CD8-positive, alpha-beta memory T cell (primary cell): ENCODE measurements at places on chromosomes 6 and 20. TPM values are rescaled to one million over a fixed set of nuclear protein-coding genes. Genes with fewer than 3 reads are reported as not detected.

DNA sequence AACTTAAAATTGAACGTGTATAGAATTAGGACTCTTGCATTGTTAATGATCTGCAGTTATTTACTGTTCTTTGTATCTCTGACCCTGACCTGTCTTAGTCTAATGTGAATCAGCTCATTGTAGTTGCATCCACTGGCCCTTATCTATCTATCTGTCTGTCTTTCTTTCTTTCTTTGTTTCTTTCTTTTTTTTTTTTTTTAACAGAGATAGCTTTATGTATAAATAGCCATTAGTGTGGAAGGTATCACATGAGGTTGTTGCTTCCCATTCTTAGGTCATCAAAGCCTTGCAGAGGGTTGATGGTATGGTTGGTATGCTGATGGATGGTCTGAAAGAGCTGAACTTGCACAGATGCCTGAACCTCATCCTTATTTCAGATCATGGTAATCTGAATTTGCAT, 59.9 kb downstream of the ENPP1 start:
- no peak for DNase-seq
- H3K4me3 ChIP-seq = no peak overlapping the region
- no peaks in the 10 kb centered on the region for H3K27me3 ChIP-seq

GRCh38 chr6:1729133-1729749, 119.5 kb downstream of the FOXC1 start:
- no peaks in the 10 kb centered on the region for H3K36me3 ChIP-seq
- DNase-seq = no peak
- no peaks in the 10 kb centered on the region for H3K27me3 ChIP-seq
- no peak overlapping the region for H3K27ac ChIP-seq
- no peak overlapping the region for H3K4me3 ChIP-seq

- no peak overlapping the region for H3K4me3 ChIP-seq
- H3K4me1 ChIP-seq = peaks cover 14% of the 10 kb centered on the region
- H3K36me3 ChIP-seq = no peaks in the 10 kb centered on the region
- no peak for DNase-seq
- no peak overlapping the region for H3K27ac ChIP-seq
- H3K27me3 ChIP-seq = no peaks in the 10 kb centered on the region
Measured at GRCh38 chr20:56358070-56358469, 704 bp upstream of the FAM210B start.

DNA sequence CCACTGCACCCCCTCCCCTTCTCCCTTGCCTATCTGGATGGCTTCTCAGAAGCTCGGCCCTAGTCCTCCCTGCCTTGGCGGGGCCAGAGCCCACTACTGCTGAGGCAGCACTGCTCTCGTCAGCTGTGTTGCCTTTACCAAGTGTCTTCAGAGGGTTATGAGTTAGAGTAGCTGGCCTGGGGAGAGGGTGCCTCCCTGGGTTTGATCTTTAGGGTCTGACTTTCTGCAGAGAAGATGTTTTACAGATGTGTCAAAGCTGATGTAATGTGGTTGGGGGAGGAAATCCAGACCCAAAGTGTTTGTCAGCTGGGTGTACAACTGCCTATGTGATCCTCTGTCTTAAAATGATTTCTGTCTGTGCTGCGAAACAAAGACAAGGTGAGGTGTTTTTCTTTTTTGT, 30.4 kb upstream of the PI16 start:
- H3K27me3 ChIP-seq = no peaks in the 10 kb centered on the region
- no peak overlapping the region for H3K4me3 ChIP-seq
- DNase-seq = no peak
- H3K27ac ChIP-seq = no peak overlapping the region
- peaks cover 13% of the 10 kb centered on the region for H3K36me3 ChIP-seq
- no peaks in the 10 kb centered on the region for H3K4me1 ChIP-seq

DNA sequence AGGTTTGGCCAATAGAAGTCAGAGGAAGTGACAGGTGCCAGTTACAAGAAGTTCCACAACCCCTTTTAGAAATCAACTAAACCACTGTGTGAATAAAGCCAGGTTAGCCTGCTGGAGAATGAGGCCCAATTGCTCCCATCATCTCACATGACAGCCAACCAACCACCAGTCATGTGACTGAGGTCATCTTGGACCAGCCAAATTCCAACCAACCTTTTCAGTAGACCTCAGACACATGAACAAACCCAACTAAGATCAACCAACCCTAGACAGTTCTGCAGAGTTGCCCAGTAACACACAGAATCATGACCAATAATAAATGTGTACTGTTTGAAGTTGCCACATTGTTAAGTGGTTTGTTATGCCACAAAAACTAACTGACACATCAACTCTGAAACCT, 44.6 kb upstream of the GGTLC1 start:
- no peak overlapping the region for H3K4me3 ChIP-seq
- no peak for DNase-seq
- H3K36me3 ChIP-seq = no peaks in the 10 kb centered on the region
- H3K27me3 ChIP-seq = no peaks in the 10 kb centered on the region
- peaks cover 25% of the 10 kb centered on the region for H3K4me1 ChIP-seq

GRCh38 chr20:62818592-62819493, 2.0 kb downstream of the COL9A3 start:
- no peak overlapping the region for H3K4me3 ChIP-seq
- H3K27me3 ChIP-seq = peaks cover 22% of the 10 kb centered on the region
- DNase-seq = no peak

DNA sequence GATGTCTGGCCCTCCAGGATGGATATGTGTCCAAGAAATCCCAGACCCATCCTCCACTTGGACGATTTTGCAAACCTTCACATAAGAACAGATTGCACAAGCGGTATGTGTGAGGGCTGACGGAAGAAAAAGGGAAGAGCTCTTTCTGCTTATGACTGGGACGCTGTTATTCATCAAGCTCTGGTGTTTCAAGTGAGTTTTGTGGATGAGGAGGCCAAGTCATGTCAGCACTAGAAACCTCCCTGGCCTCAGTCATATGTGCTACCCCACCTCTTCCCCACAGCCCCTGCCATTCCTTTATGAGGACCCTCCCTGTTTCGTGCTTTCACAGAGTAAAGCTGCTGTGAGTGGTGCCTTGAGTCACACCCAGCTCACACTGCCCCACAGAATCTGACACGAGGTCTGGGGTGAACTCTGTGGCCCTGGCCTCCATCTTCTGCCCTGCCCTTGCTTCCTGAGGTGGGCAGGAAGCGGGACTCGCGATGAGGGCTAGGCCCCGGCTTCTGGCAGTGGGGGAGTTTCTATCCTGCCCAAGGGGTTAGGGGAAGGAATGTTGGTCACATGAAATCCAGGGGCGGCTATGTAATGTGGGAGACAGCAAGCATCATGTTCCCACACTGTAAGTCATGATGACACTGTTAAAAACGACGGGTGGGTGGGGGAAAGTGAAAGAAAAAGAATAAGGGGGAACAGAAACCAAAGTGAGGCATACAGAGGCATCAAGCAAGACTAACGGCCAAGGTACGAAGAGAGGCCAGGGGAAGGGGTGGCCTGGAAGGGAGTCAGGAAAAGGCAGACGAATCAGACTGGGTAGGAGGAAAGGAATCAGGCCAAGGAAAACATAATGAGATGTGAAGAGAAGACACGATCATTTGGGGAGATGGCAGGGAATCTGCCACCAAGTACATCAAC, 78.1 kb downstream of the PRDM1 start:
- peak overlapping the region; percentile 65 for H3K27ac ChIP-seq
- H3K4me3 ChIP-seq = peak overlapping the region; percentile 16
- DNase-seq = peak; percentile 44
- H3K27me3 ChIP-seq = no peaks in the 10 kb centered on the region
- H3K4me1 ChIP-seq = peaks cover 26% of the 10 kb centered on the region

- H3K27me3 ChIP-seq = no peaks in the 10 kb centered on the region
- no peaks in the 10 kb centered on the region for H3K4me1 ChIP-seq
- H3K4me3 ChIP-seq = no peak overlapping the region
- H3K27ac ChIP-seq = no peak overlapping the region
Measured at GRCh38 chr6:121760191-121760590, 324.7 kb downstream of the GJA1 start.

- H3K27me3 ChIP-seq = no peaks in the 10 kb centered on the region
- DNase-seq = no peak
- H3K4me1 ChIP-seq = no peaks in the 10 kb centered on the region
- no peaks in the 10 kb centered on the region for H3K36me3 ChIP-seq
- H3K4me3 ChIP-seq = no peak overlapping the region
Measured at GRCh38 chr6:113620386-113620785, 236.8 kb upstream of the MARCKS start.

DNA sequence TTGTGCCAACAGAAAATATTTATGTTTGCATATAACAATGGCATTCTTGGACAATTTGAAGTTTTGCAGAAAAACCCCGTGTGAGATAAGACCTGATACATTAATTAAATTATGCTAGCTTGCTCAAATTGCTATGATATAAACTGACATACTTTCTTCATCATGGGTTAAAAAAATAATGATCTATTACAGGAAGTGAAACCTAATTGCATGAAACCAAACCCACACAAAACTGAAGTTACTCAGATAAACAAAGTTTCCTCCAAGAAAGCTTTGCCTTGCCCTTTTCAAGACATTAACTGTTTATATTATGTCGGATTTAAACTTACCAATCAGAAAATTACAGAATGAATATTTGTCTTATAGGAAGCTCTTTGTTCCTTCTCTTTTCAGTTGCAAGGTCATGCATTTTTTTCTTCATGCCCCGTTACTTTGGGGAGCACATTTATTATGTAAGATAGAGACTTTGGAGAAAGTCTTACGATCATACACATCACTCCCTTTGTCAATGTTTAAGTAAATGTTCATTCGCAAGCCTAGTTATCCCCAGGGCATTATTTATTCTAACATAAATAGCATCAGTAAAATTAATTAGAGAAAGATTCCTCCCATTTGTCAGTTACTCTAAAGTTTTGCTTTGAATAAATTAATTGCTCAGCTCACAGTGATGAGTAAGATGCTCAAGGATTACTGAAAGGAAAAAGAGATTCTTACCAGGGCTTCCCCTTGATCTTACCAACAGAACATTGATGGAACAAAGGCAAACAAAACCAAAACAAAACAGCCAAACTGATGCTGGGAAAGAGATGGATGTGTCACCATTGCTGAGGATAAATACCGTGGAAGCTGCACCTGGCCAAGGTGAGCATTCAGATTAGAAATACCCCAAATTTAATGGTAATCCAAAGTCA, 14.8 kb upstream of the TMEM244 start:
- DNase-seq = no peak
- no peak overlapping the region for H3K4me3 ChIP-seq
- H3K4me1 ChIP-seq = no peaks in the 10 kb centered on the region
- H3K36me3 ChIP-seq = no peaks in the 10 kb centered on the region
- H3K27ac ChIP-seq = no peak overlapping the region

GRCh38 chr6:8139451-8139850, 37.1 kb upstream of the EEF1E1 start:
- no peak overlapping the region for H3K27ac ChIP-seq
- H3K4me3 ChIP-seq = no peak overlapping the region
- peaks cover under 1% of the 10 kb centered on the region for H3K27me3 ChIP-seq
- H3K4me1 ChIP-seq = no peaks in the 10 kb centered on the region
- H3K36me3 ChIP-seq = no peaks in the 10 kb centered on the region
- DNase-seq = no peak

DNA sequence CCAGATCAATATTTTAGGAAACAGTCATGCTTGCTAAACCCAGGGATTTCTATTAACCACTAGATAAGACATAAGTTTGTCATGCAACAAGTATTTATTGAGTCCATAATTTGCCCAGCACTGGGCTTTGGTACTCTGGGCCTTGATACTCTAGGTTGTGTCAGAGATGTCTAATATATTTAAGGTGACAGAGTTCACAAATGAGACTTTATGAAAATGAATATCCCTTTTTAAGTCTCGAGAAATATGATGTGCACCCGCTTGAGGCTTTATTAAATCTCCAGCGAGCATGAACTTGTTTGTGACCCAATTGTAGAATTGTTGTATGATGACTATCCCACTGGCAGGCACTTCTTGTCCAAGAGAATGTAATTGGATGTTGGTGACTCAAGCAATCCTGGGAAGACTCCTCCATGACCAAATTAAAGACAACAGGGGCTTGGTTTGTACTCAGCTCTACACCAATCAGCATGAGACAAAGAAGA, 109.2 kb downstream of the ESR1 start:
- no peaks in the 10 kb centered on the region for H3K36me3 ChIP-seq
- no peak overlapping the region for H3K4me3 ChIP-seq
- no peak overlapping the region for H3K27ac ChIP-seq
- no peak for DNase-seq
- H3K4me1 ChIP-seq = no peaks in the 10 kb centered on the region

Gene ARID1B
- total RNA-seq = 57.9 TPM

Gene ZNF341
- total RNA-seq = 5.0 TPM

GRCh38 chr20:48827855-48828733, at the start of gene PREX1:
Gene PREX1, minus strand, starts transcription at chr20:48827999. Its CDS starts 139 bp downstream, at chr20:48827860.
- H3K4me1 ChIP-seq = peaks cover 21% of the 10 kb centered on the region
- H3K4me3 ChIP-seq = peak within 1 kb of the TSS; percentile 79
- peak; percentile 83 for DNase-seq
- no peaks in the 10 kb centered on the region for H3K36me3 ChIP-seq
- peak within 1 kb of the TSS; percentile 78 for H3K27ac ChIP-seq

GRCh38 chr6:168412456-168412855, 28.5 kb upstream of the SMOC2 start:
- H3K27ac ChIP-seq = no peak overlapping the region
- no peak for DNase-seq
- H3K27me3 ChIP-seq = no peaks in the 10 kb centered on the region

DNA sequence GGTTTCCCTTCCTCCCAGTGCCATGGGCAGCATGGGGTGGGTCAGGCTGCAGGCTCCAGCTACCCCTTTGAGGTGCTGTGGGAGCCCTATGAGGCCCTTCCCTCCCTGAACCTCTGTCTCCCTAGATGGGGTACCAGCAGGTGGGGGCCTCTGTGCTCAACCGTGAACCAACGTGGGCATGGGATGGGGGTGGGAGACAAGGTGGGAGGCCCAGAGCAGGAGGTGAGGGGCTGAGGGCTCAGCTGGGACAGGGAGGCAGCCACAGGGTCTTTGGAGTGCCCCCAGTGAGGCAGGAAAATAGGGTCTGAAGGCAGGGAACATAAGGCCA, 33.3 kb downstream of the SUN5 start:
- H3K36me3 ChIP-seq = no peaks in the 10 kb centered on the region
- H3K27ac ChIP-seq = peak overlapping the region; percentile 59
- no peak for DNase-seq
- peak overlapping the region; percentile 64 for H3K4me3 ChIP-seq
- no peaks in the 10 kb centered on the region for H3K27me3 ChIP-seq

GRCh38 chr20:24314053-24314452, 155.4 kb upstream of the SYNDIG1 start:
- H3K27me3 ChIP-seq = no peaks in the 10 kb centered on the region
- H3K27ac ChIP-seq = no peak overlapping the region
- no peak overlapping the region for H3K4me3 ChIP-seq
- H3K36me3 ChIP-seq = no peaks in the 10 kb centered on the region
- DNase-seq = no peak
- peaks cover 17% of the 10 kb centered on the region for H3K4me1 ChIP-seq

DNA sequence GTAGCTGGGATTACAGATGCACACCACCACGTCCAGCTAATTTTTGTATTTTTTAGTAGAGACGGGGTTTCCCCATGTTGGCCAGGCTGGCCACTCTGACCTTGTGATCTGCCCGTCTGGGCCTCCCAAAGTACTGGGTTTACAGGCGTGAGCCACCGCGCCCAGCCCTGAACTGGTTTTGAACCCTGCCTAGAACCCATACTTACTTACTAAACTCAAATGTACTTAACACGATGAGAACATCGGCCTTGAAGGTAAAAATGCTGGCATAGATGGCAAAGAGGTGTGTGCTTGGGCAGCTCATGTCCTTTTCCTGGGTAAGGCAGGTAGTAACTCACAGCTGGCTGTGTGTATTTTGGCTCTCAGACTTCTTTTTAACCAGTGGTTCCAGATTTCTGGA, 3.2 kb upstream of the ARMC12 start:
- DNase-seq = no peak
- no peaks in the 10 kb centered on the region for H3K36me3 ChIP-seq
- H3K4me1 ChIP-seq = peaks cover 76% of the 10 kb centered on the region
- H3K27ac ChIP-seq = no peak overlapping the region
- no peak overlapping the region for H3K4me3 ChIP-seq
